Non-pigmented ciliary epithelial cell (primary cell): ENCODE measurements at places on chromosomes 13 and 19.

DNA sequence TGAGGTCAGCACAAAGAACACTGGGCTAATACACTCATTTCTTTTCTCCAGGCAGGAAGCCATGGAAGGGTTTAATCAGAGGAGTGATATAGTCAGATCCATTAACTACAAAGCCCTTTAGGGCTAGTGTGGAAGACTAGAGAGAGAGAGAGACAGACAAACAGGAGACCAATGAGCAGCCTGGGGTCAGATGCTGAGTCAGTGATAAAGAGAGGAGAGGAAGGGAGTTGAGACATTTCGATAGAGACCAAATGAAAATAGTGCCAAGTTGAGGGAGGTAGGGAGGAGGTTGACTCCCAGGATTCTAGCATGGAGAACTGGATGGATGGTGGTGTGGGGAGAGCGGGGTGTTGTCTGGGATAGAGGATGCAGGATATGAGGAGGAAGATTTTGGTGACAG is 18.2 kb downstream of the ZNF473 start:
- no peak for DNase-seq

- no peak for DNase-seq
Observed at GRCh38 chr13:113186061-113186900, 22.2 kb downstream of the PCID2 start.

DNA sequence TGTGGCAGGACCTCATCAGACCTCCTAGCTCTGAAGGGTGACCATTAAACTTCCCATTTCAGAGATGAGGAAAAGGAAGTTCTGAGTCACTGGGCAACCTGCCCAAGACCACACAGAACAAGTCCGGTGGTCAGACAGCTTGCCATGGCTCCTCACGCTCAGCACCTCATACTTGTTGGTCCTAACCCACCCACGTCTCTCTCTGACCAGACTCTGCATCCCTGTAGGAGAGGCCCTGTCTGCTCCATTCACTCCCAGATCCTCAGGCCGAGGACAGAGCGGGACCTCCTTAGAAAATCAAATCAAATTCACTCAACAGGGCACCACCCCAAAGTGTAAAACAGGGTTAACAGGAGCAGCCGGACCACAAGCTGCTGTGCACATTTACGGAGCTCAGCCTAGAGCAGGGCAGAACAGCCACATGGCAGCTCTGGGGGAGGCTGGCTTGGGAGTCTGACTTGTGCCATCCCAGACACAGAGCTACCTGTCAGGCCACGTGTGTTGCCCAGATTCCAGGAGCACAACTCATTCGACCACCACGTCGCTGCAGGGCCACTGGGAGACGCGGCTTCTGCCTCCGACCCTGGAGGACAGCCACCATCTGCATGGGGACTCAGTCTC is 1.7 kb downstream of the MIER2 start:
- peak; percentile 87 for DNase-seq

GRCh38 chr13:50708461-50708860 is 135.0 kb downstream of the DLEU7 start:
- no peak for DNase-seq

GRCh38 chr19:42961119-42961518 is 24.1 kb upstream of the PSG7 start:
- no peak for DNase-seq

DNA sequence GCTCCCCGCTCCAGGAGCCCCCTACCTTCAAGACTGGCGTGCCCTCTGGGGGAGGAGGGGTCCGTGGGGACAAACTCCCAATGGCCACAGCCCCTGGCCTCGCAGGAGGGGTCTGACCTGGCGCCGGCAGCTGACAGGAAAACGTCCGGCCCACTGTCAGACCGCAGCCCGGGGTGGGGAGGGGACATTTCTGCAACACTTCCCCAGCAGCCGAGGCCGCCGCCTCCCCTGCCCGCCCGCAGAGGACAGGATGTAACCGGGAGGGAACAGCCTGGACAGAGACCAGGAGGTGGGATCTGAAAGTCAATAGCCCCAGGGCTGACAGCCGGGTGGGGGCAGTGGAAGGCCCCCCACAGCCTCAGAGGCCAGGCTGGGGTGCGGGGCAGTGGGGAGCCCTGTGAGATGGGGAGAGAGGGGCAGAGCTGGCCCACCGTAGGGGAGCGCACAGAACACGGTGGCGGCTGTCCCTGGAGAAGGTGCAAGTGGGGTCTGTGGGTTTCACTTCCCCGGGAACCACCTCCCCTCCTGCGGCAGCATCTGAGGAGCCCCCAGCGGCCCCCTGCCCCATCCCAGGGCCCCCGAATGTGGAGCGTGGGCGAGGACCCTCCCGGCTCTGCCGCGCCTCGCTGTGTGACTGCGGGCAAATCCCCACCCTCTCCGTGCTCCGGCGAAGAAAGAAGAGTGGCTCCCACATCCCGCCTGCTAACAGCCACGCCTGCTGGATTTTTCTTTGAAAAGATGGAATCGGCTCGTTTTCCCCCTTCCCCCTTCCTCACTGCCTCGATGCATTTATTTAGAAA is at the start of gene PEAK3:
Gene PEAK3 (minus strand): TSS at position 114 of the 800 bp plus-strand sequence. CDS start 1,244 bp downstream, outside the sequence.
- DNase-seq, result no peak

- DNase-seq, result no peak
Observed at GRCh38 chr19:13118424-13119193, 545 bp downstream of the NACC1 start.

DNA sequence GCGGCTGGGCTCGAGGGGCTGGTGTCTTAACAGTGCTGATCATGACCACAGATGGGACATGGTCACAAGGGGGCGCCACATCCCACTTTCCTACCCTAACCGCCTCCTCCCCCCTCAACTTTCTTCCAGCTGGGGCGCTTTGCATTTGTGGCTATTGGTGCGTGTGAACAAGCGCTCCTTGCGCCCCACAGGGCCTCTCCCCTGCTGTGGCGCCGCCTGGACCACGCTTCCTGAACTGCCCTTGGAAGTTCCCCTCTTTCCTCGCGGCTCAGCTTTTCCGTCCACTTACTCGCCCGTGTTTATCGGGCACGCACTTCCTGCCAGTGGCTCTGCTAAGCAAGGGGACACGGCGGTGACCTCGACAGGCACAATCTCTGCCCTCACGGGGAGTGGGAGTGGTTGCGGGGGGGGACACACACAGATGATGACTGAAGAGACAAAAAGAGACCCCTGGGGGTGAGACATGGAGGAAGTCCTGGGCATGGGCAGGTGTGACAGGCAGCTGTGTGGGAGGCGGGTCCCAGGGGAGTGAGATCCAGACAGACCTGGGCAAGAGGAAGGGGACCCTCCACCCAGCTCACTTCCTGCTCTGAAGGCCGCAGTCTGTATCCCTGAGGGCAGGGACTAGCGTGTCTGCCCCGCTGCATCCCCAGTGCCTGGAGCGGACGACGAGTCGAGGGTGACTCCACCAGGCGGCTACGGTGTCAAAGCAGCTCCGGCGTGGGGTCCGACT is 40.3 kb downstream of the ZNF787 start:
- DNase-seq, result peak; percentile 30

DNA sequence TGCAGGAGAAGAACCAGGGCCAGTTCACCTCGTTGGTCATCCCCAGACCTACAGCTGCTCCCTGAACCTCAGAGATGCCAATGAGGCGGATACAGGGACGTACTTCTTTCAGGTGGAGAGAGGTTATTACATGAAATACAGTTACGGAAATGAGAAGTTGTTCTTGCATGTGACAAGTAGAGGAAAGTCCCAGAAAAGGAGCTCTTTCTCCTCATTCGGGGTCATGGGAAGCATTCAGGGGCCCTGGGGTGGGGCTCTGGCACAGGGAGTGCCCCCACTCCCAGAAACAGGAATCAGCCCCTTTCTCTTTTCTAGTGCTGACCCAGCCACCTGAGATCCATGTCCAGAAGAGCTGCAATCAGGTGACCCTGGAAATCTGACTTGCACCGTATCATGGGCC is 4.5 kb upstream of the SIGLEC9 start:
- no peak for DNase-seq

DNA sequence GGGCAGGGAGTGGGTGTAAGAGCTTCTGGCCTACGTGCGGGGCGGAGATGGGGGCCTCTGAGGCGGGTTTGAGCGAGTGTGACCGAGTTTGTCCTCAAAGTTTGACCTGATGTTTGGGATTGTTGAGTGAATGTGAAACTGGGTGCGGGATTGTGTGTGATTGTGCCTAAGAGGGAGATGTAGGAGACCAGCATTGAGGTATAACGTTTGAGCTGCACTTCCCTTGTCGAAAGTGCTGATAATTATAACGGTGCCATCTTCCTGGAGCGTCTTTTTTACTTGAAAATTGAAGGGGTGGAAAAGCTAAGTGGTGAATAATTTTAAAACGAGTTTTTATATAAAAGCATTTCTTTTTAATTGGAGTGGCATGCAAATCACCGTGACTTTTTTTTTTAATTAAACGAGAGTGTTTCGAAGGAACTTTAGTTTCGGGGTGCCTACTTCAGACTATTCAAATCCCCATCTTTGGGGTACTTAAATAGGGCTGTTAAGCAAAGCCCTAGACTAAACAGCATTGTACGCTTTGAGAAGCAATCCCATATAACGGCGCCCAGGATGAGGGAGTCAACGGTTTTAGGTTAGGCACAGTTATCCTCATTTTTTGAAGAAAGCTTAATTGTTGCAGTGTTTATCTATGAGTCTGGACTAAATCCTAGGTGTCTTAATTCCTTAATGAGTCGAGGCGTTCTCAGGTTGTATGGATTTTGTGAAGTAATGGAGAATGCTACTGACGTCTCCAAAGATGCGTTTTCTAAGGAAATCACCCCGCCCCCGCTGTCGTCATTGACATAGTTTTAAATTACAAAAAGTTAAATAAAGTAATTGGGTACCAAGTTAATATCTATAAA is 594 bp downstream of the ZNF146 start:
- no peak for DNase-seq

GRCh38 chr13:22757530-22758120 is 423.2 kb upstream of the SGCG start:
- DNase-seq, result no peak
